ENCODE measurements at places on chromosomes 2 and 18.

DNA sequence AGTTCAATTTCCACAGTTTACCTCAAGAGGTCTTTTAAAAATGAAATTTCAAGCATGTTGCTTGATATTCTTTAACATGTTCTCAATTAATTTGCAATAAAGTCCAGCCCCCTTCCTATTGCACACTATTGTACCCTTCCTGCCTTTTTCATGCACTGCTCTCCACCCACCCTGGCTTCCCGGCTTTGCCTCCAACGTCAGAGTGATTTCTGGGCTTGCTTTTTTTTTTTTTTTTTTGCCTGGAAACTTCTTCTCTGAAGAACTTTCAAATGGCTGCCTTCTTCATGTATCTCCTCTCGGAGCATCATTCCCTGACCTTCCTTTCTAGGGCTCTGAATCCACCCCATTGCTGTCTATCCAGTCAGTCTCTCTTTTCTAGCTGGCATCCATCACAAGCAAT lies 24.4 kb upstream of the CYP1B1 start:
- DNase-seq = no peak

- no peak for DNase-seq
These were observed 59.5 kb downstream of the SLC66A3 start for GRCh38 chr2:11214770-11215169.

DNA sequence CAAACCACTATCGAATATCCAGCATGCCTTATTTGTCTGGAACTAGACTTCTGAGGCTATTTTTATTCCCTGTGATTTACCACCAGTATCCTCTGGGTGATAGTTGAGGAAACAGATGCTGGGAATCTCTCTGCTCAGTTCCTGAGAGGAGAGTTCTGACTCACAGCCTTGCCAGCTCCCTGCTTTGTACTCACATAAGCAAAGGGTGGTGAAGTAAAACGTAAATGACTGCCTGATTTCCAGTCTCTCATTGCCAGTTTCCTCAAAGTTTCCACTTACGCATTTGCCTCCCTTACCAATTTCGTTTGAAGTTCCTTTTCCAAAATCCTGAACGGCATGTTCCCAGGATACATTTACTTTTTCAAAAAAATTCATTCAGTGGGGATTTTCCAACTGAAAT lies 69.2 kb upstream of the HNRNPA3 start:
- DNase-seq = no peak

GRCh38 chr2:1728821-1729220 lies 15.5 kb downstream of the PXDN start:
- DNase-seq = no peak

DNA sequence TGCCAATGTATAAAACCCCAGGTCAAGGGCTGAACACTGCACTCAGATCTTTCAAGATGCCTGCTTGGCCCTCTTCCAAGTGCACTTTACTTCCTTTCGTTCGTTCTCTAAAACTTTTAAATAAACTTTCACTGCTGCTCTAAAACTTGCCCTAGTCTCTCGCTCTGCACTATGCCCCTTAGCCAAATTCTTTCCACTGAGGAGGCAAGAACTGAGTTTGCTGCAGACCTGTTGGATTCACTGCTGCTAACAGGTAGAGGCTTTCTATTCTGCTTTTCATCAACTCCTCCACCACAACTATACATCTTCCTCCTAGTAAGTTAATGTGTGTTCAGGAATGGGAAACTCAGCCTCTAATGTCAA lies 467.9 kb downstream of the MBD2 start:
- DNase-seq = no peak

DNA sequence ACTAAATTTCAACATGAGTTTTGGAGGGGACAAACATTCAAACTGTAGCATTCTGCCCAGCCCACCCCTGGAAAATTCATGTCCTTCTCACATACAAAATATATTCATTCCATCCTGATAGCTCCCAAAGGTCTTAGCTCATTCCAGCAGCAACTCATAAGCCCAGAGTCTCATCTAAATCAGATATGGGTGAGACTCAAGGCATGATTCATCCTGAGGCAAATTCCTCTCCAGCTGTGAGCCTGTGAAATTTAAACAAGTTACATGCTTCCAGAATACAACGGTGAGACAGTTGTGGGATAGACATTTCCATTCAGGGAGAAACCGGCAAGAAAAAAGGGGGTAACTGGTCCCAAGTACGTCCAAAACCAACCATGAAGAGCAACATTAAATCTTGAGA lies 43.5 kb upstream of the FAHD2A start:
- no peak for DNase-seq

GRCh38 chr2:108385411-108386071 lies 7.8 kb downstream of the SULT1C4 start:
- no peak for DNase-seq

- DNase-seq = no peak
These were observed 11.1 kb upstream of the CYS1 start for GRCh38 chr2:10091182-10091888.

DNA sequence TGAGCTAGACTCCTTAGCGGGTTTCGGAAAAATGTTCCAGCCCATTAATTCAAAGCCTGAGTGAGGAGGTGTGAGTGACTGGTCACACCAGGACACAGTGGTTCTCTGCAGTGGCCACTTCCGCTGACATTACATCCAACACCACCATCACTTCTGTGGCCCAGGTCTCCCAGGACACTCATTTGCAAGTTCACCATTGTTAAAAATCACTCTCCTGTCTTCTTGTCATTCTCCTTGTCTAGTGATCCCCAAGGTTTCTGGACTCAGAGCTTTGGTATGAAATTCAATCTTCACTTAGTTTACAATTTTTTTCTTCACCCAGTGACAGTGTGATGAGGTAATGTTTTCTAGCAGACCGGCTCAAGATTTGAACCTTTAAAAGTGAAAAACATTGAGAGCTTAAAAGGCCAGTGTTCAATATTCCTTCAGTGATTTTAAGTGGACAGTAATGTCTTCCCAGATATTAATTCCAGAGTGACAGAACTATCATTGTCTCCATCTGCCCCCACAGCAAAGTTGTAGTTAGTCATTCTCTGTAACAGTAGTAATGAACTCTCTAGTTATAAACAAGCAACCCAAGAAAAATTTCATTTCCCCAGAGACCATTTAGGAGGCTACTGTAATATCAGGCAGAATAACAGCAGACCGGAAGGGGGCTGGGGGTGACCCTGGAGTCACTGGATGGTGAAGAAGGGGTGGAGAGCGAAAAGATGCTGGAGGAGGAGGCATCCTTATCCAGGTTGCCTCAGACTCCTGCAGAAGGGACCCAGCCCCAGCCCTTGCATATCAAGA lies 164.9 kb downstream of the GFPT1 start:
- DNase-seq = no peak

DNA sequence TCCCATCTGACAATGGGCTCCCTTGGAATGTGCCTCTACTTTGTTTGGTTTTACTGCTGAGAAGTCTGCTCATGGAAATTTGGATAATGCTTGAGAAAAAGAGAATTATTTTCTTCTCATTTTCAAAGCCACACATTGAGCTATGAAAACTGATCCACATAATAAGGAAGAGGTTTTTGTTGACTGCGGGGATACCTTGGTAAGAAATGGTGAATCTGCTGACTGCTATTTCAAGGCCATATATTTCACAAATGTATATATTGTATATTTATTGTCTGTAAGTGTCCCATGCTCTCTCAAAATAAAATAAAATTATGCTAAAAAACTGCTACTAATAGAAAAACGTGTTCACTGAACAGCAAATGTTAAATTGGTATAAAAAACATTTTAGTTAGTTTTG lies 15.1 kb downstream of the SH3YL1 start:
- no peak for DNase-seq

GRCh38 chr2:77631007-77631406 lies 108.8 kb upstream of the LRRTM4 start:
- DNase-seq = no peak

- DNase-seq = no peak
These were observed 55.1 kb downstream of the KCNG3 start for GRCh38 chr2:42438685-42439084.

DNA sequence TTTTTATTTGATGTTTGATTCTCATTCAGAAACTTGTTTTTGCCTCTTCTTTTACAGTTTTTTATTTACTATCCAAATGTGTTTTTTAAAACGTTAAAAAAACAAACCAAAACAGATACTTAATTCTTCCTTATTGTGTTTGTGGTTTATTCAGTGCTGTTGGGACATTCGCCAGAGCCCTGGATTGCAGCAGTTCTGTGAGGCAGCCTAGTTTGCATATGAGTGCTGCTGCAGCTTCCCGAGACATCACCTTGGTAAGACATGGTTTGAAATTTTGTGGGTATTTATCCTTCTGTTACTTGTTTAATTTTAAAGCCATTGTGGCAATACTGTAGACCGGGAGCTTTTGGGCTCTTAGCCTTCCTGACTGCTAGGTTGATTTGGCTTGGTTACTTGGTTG lies 91.2 kb downstream of the MTA3 start:
- no peak for DNase-seq

DNA sequence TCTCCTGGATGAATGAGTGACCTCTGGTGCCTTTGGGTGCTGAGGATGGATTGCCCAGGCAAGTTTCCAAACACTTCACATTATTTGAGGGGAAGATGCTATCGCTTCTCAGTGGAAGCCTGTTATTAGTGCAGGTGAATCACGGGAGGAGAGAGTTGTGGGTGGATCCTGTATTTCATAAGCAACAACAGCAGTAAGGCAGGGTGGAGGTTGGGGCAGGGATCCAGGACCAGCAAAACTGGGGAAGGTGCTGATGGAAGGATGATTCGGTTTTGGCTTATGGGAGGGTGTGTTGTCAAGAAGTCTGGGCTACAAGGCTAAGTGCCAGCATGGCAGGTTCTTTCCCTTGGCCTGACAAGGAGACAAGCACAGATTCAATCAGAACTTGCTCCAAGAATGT lies 37.7 kb upstream of the SETBP1 start:
- DNase-seq = no peak

- DNase-seq = no peak
These were observed 33.7 kb upstream of the SCLY start for GRCh38 chr2:238027058-238027457.

DNA sequence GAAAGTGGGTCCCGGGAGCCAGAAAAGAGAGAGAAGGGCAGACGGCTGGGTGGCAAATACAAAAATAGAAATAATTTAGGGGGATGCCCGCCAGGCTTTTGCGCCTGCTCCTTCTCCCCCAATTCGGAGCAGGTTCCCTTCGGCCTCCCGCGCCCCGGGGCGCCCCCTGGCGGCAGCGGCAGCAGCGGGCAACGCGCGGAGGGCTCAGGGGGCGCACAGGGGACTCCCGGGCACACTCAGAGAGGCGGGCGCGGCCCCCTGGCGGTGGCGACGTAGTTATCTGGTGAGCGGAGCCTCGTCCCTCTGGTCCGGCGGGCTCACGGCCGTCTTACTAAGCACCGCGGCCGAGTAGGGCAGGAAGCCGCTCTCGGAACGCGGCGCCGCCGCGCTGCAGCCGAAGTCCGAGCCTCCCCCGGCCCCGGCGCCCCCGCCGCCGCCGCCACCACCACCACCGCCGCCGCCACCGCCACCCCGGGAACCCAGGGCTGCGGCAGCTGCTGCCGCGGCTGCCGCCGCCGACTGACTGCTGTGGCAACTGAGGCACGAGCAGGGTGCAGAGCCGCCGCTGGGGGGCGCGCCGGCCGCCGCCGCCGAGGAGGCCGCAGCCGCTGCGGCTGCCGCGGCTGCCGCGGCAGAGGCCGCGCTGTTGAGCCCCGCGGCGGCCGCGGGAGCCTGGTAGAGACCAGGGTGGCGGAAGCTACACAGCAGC lies 3.8 kb downstream of the EVX2 start:
- peak; percentile 70 for DNase-seq

- DNase-seq = no peak
These were observed 13.5 kb downstream of the UBR3 start for GRCh38 chr2:169840747-169841142.

GRCh38 chr2:96218508-96219131 lies 10.0 kb upstream of the STARD7 start:
- no peak for DNase-seq

DNA sequence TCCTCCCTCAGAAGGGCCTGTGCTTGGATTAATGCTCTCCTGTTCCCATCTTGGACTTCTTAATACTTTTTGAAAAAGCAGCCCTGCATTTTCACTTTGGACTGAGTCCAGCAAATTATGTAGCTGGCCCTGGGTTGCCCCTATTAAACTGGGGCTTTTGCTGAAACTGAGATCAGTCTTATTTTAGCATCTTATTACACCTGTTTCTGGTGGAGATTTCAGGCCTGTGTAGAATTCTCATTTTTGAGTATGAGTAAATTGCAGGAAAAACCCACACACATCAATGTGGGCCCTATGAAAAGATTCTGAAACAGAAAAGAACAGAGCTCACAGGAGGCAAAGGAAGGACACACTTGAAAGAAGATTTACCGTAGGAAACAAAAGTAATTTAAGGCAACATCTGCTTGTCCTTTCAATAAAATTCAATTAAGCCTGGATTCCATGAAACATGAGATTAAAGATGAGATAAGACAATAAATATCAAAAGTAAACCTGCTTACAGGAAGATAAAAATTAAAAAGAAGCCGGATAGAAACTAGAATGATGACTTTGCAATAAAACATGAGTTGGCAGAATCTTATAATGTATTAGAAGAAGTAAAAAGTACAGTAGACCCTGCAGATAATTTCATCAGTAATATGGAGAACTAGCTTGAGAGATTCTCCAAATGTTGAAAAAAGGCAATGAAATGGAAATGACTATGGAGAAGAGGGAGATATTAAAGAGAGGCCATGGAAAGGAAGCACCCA lies 90.7 kb upstream of the GCFC2 start:
- no peak for DNase-seq

- no peak for DNase-seq
These were observed 66.7 kb downstream of the TWIST2 start for GRCh38 chr2:238914648-238915015.

DNA sequence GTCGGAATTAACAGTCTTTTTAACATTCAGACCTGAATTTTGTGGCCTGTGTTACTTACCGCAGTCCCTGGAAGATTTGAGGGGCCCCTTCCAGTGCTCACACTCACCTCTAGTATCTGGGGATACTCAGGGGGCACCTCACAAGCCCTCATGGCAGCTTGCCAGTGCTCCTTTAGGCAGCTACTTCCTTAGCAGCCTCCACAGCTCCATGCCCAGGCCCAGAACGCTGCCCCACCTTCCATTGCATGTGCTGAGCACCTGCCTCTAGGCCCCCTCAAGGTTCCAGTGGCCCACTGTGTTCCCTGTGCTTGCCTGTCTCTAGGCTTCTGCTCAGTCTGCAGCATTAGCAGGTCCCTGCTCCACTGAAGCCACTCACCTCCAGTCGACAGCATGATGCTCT lies 30.0 kb upstream of the PLA2R1 start:
- DNase-seq = no peak

DNA sequence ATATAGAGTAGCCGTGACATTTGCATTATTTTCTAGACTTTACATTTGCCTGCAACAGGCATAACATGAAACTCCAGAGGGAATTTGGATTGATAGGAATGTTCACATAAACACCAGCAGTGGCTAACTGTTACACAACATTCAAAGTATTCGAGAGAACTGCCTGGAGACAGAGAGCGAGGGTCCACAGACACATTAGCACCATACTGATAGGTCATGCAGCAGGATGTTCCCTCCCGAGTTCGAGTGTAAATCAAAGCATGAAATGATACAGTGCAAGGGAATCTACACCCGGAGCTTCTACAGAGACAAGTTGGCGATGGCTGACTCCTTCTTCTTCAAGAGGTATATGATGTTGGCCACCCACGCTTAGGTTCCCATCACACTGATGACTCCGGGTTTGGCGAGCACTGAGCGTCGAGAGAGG lies 89.5 kb downstream of the COL6A3 start:
- DNase-seq = no peak
